ENCODE measurements at places on chromosomes 13 and 19.

DNA sequence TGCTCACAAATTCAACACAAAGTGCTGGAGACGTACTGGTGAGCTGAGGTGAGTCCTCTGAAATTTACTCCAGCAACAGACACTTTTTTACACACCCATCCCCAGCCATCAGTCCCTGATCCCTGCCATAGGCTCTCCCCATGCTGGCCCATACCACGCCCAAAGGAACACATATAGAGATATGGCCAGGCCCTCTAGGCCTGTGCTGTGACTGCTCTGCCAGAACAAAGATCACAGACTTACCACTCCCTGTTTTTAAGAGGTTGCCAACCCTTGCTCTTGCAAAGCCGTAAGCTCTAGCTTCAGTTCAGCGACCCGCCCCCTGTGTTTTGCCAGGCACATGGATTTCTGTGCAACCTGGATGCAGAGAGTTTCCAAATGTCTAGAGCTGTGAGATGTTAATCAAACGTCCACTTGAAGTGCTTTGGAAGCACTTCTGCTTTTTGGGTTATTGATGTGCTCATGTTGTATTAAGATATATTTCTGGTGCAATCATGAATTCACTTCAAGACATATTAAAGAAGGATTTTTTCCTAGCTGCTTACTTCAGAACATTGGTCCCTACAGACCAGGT is 59.7 kb downstream of the DLEU7 start:
- no peak for DNase-seq

DNA sequence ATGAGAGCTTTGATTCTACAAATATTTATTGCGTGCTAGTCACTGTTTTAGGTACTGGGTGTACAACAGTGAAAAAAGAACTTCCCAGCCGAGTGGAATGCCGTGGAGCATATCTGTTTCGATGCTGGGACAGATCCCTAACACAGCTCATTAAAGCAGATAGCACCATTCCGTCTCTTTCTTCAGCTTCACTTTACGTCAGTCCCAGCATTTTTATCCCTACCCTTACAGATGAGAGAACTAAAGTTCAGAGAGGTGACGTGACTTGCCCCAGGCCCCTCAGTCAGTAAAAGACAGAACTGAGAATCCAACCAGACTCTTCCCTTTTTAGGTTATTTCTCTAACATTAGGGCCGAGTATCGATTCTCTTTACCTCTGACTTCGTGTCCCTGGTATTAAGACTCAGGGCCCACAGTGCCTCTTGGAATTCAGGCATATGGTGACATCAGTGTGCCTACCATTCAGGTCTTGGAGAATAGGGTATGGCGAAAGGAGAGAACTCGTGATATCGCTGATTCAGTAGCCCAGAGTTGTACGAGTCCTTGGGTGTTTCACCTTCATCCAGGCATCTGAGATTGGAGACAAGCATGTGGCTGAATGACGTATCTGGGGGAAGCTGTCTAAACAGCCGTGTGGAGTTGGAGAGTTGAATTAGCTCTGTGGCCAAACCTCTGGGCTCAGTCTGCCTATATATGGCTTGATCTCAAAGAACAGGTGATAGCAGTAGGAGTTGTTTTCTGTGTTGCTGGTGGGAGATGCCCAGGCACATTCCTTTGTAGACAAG is 27.1 kb downstream of the ACTN4 start:
- DNase-seq = no peak

- no peak for DNase-seq
These were observed 451.8 kb downstream of the SUCLA2 start for GRCh38 chr13:47549219-47549752.

DNA sequence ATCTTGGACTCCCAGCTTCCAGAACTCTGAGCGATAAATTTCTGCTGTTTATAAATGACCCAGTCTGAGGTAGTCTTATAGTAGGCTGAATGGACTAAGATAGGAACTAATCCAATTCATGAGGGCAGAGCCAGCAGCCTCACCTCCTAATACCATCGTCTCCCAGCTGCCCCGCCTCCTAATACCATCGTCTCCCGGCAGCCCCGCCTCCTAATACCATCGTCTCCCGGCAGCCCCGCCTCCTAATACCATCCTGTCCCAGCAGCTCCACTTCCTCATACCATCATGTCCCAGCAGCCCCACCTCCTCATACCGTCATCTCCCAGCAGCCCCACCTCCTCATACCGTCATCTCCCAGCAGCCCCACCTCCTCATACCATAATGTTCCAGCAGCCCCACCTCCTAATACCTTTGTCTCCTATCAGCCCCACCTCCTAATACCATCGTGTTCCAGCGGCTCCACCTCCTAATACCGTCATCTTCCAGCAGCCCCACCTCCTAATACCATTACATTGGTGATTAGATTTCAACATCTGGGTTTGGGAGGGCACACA is 2.4 kb upstream of the ARGLU1 start:
- peak; percentile 41 for DNase-seq

- no peak for DNase-seq
These were observed 45.5 kb downstream of the ARHGEF7 start for GRCh38 chr13:111160648-111161047.

DNA sequence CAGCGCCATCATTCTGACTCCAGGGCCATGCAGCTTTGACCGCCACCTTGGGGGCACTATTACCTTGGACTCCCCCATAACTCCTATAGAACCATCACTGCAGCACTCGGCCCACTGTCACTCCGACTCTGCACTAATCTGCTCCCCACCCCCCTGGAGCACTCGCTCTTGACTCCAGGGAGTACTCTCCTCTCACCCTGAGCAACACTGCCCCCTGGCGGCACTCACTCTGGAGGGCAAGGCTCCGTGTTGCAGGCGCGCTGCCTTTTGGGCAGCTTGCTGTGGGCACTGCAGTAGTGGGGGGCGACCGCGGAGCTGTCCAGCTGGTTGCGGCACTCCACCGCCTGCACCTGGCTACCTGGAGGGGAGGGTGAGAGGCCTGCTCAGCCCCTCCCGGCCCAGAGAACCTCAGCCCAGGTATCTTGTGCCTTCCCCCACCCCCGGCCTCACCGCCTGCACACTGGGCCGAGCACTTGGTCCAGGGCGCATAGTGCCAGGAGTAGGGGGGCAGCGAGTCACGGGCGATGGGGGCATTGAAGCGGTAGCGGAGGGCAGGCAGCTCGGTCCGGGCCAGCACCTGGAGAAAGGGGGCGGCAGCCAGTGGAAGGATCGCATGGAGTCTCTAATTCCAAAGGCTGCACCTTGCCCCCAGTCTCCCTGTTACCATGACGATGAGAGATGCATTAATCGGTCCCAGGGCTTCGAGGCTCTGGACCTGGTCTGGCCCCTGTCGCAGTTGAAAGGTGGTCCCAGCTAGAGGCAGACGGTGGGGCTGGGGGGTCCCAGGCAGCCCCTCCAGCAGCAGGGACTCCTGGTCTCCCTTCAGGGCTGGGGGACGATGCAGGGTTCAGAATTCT is 8.9 kb upstream of the MYO1F start:
- no peak for DNase-seq

- no peak for DNase-seq
These were observed 3.5 kb upstream of the ADM5 start for GRCh38 chr19:49685845-49686332.

GRCh38 chr19:38514812-38515633 is 81.5 kb downstream of the RYR1 start:
- DNase-seq = peak; percentile 14

- DNase-seq = no peak
These were observed 1.9 kb upstream of the MADCAM1 start for GRCh38 chr19:494171-495080.

- DNase-seq = no peak
These were observed 87.2 kb upstream of the C1QTNF9B start for GRCh38 chr13:23984546-23984945.

DNA sequence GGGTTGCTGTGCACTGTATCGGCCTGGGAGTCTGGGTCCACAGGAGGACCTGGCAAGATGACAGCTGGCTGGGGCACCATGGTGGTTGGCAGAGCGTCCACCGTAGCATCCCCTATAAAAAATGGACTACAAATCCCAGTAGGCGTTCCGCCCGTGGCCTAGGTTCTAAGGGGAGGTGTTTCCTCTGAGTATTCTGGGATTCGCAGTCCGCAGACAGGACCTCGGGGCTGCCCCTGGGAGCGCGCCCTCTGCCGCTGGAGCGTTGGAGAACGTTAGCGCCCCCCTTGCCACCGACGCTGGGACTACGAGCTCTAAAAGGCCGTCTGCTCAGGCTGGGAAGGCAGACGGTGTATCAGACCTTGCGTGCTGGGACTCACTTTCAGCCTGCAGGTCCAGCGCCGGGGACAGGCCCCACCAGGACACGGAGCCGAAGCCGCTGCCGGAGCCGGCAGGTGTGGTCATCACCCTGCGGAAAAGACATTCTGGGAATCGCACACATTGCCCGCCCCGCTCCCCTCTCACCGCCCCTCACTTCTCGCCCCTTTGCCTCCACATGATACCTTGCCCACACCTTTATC is 372 bp downstream of the DNAAF3 start:
- DNase-seq = peak; percentile 26

DNA sequence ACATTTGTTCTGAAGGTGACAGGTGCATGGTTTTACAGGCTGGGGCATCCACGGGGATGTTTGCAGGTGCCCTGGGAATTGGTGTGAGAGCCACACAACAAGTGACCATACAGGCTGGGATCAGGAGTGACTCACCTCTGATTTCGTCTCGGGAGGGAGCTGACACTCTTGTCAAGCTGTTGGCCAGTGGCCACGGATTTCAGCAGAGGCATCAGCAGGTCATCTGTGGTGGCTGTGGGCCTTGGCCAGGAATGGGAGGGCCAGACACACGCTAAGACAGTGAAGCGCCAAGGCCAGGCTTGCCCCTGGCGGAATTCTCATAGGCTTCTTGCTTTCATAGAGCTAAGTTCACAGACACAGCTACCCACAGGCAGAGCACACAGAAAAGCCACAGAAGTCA is 108.6 kb downstream of the HSPH1 start:
- no peak for DNase-seq

DNA sequence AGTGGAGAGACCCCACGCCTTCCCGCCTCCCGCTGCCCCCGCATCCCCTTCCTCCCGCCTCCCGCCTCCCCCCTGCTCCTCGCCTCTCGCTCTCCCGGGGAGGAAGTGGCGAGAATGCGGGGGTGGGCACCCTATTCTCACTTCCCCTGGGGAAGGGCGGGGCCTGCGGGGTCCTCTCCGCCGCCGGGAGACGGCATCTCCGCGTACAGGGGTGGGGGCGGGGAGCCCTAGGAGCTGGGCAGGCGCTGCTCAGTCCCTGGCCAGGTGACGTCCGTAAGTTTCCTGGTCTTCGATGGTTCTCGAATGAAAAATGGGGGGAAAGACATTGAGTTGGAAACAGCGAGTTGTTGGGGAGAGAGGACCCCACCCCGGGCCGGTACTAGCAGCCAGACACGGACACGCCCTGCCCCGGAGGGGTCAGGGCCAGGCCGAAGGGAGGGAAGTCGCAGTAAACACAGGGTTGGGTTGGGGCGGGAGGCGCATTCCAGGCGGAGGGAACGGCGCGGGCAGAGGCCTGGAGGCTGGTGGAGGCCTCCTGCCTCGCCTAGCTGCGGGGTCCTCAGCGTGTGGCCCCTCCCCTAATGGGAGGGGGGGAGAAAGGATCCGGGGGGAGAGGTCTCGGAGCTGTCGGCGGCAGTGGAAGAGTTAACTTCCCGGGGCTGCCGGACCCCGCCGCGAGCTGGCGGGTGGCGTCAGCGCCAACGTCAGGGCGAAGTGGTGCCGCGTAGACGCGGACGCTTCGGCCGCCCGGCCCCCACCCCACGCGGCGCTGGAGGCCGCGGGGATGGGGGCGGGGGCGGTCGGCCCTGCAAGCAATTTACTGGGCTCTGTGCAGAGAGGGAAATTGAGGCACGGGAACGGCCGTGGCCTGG is 10.4 kb upstream of the JUND start:
- DNase-seq = peak; percentile 77

DNA sequence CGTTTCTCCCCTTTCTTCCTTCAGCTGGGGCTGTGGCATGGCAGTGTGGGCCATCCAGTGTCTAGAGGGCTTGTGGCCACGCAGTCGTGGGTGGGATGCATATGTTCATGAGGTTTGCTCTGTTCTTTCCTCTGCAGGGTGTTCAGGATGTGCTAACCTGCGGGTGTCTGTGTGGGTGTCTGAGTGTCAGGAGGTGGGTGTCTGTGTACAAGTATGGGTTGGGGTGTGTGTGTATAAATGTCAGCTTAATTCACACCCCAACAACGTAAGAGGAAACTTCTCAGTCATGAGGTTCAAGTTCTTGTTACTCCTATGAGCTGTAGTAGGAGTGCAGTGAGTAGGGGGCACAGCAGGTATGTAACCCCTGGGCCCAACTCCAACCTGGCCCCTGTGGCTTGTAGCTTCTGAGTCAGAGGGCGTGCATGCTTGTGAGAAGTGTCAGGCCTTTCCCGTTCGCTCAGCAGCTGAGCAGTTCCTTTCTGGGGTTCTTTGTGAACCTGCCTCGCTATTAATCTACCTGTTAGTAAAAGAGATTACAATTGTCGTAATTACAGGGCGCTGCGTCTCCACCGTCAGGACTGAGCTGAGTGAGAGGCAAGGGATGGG is 49.1 kb downstream of the NFIX start:
- DNase-seq = peak; percentile 52

GRCh38 chr13:74569251-74569650 is 435.0 kb upstream of the KLF12 start:
- DNase-seq = no peak

- no peak for DNase-seq
These were observed 1.4 kb downstream of the GRIN3B start for GRCh38 chr19:1001538-1002166.

GRCh38 chr13:32515246-32515645 is 23.3 kb downstream of the N4BP2L2 start:
- no peak for DNase-seq

- DNase-seq = no peak
These were observed 3.5 kb upstream of the LHB start for GRCh38 chr19:49020342-49020741.

GRCh38 chr13:68168448-68168847 is 938.3 kb upstream of the PCDH9 start:
- no peak for DNase-seq

DNA sequence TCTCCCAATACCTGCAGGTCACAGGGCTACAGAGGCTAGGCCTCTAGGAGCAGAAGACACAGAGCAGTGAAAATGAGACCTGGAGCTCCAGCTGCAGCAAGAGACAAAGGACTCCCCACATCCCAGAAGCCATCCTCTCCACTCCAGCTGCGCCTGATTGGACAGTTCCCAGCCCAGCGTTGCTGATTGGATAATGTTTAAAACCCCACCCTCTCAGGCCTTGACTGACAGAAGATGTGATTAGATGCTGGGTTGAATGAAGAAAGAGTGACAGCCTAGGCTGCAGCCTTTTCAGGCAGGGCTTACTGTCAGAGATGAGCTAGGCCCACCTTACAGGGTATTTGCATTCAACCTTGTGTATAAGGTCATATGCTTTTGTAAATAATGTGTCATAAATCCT is 59.4 kb downstream of the ZNF708 start:
- DNase-seq = no peak

- no peak for DNase-seq
These were observed 224.2 kb downstream of the RGCC start for GRCh38 chr13:41681587-41681986.

GRCh38 chr19:51111606-51112005 is 3.4 kb upstream of the CTU1 start:
- no peak for DNase-seq

All from HCEC 1CT (cell line).